ENCODE measurements at places on chromosomes 5 and 9. TPM values are rescaled to one million over a fixed set of nuclear protein-coding genes. Genes with fewer than 3 reads are reported as not detected.

HTR4 gene
- total RNA-seq = not detected

FAT2 gene
- 0.07 TPM for total RNA-seq

SPAAR gene
- total RNA-seq = not detected

RANBP3L gene
- total RNA-seq = not detected

KIF4B gene
- not detected for total RNA-seq

CD274 gene
- total RNA-seq = 0.55 TPM

GRCh38 chr9:74887981-74888370 is 255 bp upstream of the TRPM6 start:
- no peak for DNase-seq

DNA sequence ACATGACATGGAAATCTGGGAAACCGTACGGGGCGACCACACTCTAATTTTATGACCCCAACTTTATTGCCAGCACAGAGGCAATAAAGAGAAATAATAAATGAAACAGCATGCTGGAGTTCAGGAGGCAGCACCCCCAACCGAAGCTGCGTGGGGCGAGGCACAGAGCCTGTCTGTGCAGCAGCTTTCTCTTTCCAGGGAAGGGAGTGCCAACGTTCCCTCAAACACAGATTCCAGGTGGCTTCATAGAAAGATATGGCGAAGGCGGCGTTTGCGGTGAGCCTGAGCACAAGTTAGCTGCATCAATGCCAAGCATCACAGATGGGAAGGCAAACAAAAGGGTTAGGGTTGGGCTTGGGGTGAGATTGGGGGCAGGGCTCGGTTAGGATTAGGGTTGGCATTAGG is 114.8 kb downstream of the HSD17B3 start:
- no peak for DNase-seq

DNA sequence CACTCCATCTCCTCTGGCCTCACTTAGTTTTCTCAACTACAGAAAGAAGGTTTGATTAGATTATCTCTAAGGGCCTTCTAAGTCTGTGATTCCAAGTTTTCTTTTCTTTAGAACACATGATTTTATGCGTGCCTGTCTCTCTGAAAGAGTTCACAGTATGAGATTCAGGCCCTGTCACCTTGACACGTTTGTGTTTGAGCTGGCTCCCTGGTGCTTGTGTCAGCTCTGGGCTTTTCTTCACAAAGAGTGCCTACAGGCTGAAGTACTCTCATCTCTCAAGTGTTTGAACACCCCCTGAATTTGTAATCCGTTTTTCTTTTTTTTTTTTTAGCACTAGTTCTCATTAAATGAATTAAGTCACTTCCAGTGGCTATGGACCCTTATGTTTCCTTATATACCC is 306.9 kb upstream of the C9orf72 start:
- no peak for DNase-seq

- no peak for DNase-seq
Measured at GRCh38 chr5:40503439-40503838, 176.3 kb upstream of the PTGER4 start.

- DNase-seq = no peak
Measured at GRCh38 chr5:149552553-149553160, 1.4 kb upstream of the CSNK1A1 start.

DNA sequence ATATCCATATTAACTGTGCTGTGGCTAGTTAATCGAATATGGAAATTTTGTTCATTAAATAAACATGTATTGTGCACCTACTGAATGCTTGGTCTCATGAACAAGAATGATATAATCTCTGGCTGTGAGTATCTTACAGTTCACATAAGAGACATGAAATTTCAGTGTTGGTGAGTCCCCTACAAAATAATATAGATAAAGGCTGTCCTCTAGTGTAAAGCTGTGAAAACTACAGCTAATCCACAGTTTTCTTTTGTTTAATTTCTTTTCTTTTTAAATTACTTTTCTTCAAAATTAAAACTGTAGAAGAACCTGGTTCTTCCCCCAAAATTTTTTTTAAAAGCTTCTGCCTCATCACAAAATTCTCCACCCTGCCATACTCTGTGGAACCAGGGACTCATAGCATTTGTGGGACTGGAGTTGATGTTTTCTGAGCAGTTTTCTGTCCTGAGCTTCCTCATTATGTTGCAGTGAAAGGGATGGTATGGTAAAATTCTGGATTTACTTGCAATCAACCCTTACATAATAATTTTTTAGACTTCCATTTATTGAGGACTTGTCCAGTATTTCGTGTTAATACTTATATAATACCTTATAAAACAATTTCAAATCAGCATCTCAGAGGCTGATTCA is 135.0 kb downstream of the STK32A start:
- DNase-seq = no peak
